T-cell (primary cell): ENCODE measurements at places on chromosomes 1 and 21.

DNA sequence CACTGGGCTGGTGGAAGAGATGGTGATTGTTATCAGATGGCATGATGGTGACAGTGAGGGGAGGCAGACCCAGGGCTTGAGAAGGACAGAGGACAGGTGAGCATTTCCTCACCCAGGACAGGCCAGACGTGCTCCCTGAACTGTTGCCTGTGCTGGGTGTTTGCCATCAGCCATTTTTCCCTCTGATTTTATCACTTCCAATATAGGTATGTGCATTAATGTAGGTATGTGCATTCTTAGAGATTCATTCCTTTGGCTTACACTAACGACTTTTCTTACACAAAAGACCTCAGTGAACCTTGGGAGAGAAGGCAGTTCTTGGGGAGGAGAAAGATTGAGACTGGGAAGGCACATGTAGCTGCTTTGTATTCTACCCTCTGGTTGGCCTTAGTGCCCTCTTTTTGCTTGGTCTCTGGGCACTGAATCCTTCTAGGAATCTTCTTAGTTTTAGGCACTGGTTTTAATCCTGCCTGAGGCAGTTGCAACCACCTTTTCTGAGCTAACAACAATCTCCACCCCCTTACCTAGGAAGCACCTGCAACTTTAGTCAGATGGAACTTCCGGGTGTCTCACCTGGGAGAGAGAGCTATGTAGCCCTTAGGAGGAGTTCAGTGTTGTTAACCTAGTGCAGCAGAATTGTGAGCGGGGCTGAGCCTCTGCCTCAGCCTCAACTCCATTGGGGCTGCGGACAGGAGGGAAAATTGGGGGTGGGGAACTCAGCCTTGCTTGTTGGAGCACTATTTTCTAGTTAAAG lies 30.9 kb downstream of the C1orf116 start:
- no peak for DNase-seq

DNA sequence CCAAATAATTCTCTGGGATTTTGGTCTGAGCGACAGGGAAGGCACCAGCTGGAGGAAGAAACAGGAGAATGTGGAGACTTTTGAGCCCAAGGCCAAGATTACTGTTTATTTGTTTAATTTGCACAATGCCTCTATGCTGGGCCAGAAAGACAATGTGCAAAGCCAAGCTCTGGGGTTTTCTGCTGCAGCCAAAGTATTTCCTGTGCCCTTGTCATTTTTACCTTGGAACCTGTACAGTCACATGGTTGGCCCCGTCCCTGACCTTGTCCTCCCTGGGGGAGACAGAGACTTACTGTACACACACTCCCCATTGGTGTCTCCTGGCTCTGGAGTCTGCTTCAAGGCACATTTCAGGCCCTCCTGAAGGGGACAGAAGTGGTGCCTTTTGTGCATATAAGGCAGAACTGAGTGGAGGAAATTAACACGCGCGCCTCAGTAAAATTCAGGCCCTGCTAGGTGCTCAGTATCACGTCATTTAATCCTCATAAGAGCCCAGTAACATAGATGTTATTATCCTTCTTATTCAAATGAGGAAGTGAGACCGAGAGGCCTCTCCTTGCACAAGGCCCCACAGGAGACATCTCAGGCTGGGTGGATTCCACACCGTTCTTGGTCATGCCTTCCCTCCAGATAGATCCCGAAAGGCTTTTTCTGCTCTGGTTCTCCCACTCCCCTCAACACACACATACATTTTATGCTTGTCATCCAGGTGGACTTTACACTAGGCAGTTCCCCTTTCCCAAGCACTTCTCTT lies 21.1 kb downstream of the C1orf115 start:
- no peak for DNase-seq

GRCh38 chr21:36987845-36988244 lies 18.7 kb upstream of the RIPPLY3 start:
- DNase-seq: no peak

- DNase-seq: no peak
Observed at GRCh38 chr1:27891196-27891889, 19.0 kb downstream of the THEMIS2 start.

- no peak for DNase-seq
Observed at GRCh38 chr1:29475326-29475725, 239.0 kb downstream of the PTPRU start.

DNA sequence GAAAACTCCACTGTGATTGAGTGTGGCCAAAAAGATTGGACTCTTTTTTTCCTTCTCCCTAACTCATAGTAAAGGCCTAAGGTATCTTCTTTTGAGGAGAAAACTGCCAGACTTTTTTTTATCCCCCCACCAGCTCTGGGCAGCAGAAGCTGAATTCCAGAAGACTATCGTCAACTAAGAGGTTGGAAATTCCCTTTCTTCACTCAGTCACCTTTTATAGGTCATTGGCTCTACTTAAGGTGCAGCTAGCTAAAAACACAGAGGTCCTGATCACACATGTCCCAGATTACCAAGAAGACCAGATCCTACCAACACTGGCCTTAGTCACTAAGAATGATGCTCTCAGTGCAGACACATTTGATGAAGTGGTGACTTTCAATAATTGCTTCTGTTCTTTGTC lies 1441.2 kb downstream of the PLA2G4A start:
- no peak for DNase-seq

GRCh38 chr1:222691016-222691415 lies 21.3 kb downstream of the AIDA start:
- DNase-seq: no peak

GRCh38 chr1:193539731-193540459 lies 353.5 kb upstream of the B3GALT2 start:
- no peak for DNase-seq

GRCh38 chr1:59128239-59128736 lies 168.6 kb upstream of the FGGY start:
- DNase-seq: no peak

DNA sequence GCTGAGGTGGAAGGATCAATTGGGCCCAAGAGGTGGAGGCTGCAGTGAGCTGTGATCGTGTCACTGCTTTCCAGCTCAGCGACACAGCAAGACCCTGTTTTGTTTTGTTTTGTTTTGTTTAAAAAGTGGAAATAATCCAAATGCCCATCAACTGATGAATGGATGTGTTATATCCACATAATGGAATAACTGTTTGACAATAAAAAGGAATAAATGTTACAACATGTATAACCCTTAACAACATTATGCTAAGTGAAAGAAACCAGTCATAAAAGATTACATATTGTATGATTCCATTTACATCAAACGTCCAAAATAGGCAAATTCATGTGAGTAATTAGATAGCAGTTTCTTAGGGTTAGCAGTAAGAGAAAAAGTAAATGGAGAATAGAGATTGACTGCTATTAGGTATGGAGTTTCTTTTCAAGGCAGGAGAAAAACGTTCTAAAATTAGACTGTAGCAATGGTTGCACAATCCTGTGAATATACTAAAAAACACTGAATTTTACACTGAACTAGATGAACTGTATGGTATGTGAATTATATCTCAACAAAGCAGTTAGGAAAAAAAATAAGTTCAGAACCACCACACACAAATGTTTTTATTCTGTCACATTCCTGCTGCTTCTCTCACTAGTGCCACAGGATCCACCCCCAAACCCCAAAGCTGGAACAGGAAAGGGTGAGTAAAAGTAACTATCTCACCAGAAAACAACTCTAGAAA lies 15.7 kb downstream of the FOXJ3 start:
- no peak for DNase-seq

DNA sequence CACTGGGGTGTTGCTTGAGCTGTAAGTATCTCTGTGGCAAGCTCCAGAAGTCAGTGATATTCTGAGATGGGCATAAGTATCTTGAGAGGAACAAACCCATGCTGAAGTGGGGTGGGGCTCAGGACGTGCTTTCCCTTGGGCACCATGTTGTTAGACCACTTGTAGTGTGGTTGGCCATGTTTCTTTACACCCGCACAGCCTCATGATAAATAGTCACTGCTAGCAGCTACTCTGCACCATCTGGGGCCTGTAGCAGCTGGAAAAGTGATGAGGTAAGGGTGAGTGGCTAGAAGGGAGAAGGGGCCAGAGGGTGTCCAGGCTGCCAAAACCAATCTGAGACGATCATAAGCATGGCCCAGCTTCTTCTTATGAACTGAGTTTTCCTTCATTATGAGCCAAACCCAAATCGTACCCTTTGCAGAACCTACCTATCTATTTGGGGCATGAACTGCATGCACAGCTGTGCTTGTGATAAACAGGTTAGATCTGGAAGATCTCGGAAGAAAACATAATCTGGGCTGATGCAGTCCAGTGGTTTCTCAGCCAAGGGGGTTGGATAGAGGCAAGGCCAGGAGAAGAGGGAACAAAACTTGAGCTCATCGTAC lies 91.9 kb upstream of the IRF2BP2 start:
- DNase-seq: no peak

GRCh38 chr1:150619576-150620509 lies 9.6 kb downstream of the ENSA start:
- no peak for DNase-seq

DNA sequence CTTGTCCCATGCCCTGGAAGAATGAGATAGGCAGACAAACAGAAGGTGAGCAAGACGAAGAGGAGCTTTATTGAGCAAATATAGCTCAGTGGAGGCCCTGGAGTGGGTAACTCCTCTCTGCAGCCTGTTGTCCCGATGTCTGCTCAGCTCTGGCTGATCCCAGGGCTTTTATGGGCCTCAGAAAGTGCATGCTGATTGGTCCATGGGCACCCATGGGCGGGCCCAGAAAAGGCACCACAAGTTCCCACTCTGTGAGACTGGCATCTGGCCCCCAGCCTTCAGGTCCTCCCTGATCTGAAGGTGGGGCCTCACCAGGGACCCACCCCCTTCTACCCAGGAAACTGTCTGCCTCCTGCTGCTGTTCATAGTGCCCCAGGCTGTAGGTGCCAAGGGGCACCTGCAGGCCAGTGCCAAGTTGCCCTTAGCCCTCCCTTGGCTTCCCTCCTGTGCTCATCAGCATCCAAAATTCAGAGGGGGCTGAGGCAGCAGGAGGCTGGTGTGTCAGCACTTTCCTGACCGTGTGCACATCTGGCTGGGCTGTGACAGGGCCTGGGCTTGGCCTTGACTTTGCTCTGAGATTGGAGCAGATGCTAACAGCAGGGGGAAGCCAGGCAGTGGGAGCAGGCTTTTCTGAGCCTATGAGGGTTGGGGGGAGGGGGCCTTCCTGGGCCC lies 35.4 kb downstream of the ACTL8 start:
- DNase-seq: no peak

DNA sequence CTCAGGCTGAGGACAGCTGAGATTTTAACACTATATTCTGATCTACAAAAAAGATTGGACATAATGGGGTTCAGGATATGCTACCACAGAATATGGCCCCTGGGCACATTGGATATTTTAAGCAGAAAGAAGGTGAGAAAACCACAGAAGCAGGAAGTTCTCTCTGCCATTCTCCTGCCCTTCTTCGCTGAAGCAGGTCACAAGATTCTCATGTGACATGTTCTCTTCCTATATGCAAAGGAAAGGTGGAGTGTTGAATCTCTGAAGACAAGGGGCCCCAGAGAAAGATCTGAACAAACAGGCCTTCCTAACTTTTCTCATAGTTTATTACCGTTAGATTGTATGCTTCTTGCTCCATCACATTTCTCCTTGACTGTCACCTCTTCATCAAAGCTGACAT lies 285.7 kb downstream of the S1PR1 start:
- DNase-seq: no peak
